ENCODE measurements at places on chromosomes 7 and 10.
A peak's percentile ranks its signal among the peaks of the same experiment; 100 is the strongest.

GRCh38 chr10:123134343-123134914, 1.3 kb upstream of the HMX3 start:
- DNase-seq: no peak

GRCh38 chr7:111474723-111475418, 87.4 kb downstream of the IMMP2L start:
- DNase-seq: no peak

DNA sequence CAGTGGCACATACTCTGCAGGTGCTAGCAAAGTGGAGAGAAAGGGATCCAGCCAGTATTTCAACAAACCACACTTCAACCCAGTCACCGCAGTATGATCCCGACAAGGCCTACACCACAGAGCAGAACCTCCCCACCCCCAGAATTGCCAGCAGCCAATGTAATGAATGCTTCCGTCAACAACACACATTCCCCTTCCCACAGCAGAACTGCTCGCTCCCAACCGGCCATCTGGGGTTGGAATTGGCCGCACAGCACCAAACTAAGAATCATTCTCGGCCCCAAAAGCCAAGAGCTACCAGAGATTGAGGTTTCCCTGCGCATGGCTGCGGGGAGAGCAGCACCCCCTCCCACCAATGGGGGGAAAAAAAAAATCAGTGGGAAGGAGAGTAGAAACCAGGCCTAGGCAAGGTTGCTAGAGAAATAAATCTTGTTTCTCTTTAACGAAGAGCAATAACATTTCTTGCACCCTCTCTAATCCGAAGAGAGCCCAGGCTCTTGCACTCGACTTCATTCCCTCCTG, 1.1 kb downstream of the WASL start:
- no peak for DNase-seq

DNA sequence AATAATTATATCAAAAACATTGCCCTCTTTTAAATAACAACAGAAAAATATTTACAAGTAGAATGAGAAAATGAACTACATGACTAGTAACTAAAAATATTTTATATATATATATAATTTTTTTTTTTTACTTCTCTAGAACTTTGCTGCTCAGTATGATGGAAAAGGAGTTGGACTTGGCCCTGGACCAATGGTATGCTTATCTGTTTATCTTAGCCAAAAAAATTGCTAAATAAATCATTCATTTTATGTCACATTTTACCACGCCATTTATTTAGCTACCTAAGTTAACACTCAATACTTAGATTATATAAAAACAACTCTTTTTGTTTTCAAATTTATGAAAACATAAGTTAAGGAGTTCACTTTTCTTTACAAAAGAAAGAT, 6.7 kb downstream of the COL1A2 start:
- no peak for DNase-seq

GRCh38 chr7:35802649-35803048, 1.8 kb downstream of the SEPTIN7 start:
- DNase-seq: no peak

DNA sequence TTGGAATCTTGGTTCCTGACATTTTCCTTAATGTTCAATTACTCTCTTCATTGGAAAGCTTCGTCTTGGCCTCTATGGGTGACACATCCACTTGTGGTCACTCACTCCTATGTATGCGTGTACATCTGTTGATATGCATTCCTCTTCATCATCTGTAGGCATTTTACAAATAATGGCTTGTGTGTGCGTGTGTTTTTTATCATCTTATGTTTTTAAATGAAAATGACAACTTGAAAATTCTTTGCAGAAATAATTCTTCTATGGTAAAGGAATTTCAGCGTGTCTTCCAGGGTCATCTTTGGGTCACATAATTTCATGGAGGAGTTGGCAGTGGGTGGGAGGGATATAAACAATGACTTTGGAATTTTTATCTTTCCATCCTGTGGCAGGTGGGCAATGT, 925.1 kb downstream of the LRMDA start:
- no peak for DNase-seq

- no peak for DNase-seq
Observed at GRCh38 chr10:88915781-88916180, 35.7 kb downstream of the STAMBPL1 start.

GRCh38 chr10:94092848-94093247, 99.1 kb downstream of the PLCE1 start:
- no peak for DNase-seq

DNA sequence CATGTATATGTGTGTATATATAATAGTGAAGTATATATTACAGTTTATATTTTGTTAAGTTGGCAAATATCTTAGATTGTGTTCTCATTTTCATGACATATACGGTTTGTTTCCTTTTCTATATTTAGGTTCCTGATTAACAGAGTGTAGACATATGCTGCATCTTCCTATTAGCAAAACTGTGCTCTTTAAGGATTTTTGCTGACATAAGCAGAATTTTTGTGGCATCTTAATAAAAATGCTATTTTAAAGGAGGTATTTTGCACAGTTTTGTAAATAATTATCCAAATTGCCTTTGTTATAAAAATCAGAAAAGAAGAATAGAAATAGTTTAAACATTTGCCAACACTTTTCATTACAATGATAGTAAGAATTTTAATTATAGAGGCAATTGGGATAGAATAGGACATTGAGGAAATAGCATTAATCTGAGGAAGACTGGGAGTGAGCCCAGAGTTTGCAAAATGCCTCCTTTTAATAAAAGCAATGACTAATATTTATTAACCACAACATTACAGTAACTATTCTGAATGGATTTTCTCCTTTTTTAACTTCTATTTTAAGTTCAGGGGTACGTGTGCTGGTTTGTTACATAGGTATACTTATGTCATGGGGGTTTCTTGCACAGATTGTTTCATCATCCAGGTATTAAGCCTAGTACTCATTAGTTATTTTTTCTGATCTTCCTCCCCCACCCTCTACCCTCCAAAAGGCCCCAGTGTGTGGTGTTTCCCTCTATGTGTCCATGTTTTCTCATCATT, 38.2 kb downstream of the KCND2 start:
- DNase-seq: no peak

- DNase-seq: no peak
Observed at GRCh38 chr10:6843894-6844650, 264.0 kb upstream of the PRKCQ start.

- DNase-seq: no peak
Observed at GRCh38 chr10:75099952-75100763, 11.3 kb upstream of the SAMD8 start.

GRCh38 chr7:86534641-86535040, 109.1 kb upstream of the GRM3 start:
- no peak for DNase-seq

GRCh38 chr7:132097550-132098134, 478.6 kb downstream of the PLXNA4 start:
- DNase-seq: no peak

- DNase-seq: no peak
Observed at GRCh38 chr10:118827466-118828155, 72.8 kb upstream of the CACUL1 start.

DNA sequence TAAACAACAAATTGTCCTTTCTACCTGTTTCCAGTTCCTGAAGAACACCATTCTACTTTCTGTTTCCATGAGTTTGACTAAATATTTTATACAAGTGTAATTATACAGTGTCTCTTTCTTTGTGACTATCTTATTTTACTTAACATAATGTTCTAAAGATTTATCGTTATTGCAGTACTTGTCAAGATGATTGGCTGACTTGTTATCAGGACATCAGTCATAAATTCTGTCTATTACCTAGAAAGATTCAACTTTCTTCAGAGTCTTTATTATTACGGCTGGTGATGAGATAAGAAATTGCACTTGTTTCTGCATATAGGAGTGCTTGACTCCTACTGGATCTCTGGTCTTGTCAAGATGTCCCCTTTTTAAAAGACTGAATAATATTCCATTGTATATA, 93.9 kb upstream of the ZNF92 start:
- no peak for DNase-seq

DNA sequence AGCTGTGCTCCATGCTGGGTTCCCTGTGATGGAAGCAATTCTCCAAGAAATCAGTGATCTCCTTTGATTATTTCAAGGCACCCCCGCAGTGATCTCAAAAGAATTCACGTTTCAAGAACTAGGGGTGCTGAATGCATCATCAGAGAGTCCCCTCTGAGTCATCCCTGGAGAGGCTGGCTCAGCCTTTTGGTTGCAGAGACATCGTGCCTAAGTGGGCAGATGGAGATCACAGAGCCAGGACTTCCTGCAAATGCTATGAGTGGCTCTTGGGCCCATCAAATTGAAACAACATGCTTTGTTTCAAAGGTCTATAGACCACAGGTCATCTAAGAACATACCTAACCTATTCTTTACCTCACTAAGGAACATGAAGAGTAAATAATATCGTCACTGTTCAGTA, 41.5 kb upstream of the PLEKHA1 start:
- DNase-seq: no peak

- no peak for DNase-seq
Observed at GRCh38 chr7:33710608-33711007, 194.7 kb upstream of the BMPER start.

GRCh38 chr7:111093496-111093895, 2.6 kb downstream of the LRRN3 start:
- DNase-seq: no peak

GRCh38 chr7:74181821-74182220, 7.7 kb downstream of the EIF4H start:
- DNase-seq: no peak

- no peak for DNase-seq
Observed at GRCh38 chr10:106997721-106998120, 166.8 kb downstream of the SORCS1 start.

GRCh38 chr10:96642973-96643372, 56.2 kb upstream of the TM9SF3 start:
- peak; percentile 0 for DNase-seq

DNA sequence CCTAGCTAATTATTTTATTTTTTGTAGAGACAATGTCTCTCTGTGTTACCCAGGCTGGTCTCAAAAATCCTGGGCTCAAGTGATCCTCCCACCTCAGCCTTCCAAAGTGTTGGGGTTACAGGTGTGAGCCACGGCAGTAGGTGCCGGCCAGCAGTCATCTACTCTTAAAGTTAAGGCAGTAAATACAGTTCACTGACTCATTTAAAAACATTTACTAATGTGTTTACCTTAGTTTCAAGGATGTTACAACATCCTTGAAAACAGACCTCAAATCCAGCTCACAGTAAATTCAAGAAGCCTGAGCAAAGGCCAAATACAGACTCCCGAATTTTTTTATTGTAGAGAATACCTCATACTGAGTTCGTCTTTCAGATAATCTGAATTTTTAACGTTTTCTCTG, 29.6 kb upstream of the ABCB4 start:
- DNase-seq: no peak

GRCh38 chr7:99437946-99438572, 539 bp downstream of the PTCD1 start:
- DNase-seq: no peak

- no peak for DNase-seq
Observed at GRCh38 chr10:131694168-131694780, 206.5 kb upstream of the PPP2R2D start.

DNA sequence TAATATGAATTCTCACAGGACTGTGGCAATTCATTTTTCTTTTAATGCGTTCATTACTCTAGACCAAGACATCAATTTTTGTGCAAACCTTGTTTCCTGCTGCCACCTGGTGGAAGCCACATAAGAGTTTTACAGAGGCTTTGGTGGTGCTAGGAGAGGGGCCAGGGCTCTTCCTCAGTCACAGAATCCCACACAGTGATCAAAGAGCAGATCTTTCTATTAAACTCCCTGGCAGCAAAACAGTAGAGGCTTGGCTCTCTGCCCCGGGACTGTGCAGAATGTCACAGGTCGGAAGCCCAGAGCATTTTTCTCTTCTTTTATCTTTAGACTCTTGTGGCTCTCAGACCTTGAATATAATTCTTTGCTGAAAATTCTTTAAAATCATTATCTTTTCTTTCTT, 506.4 kb upstream of the C7orf33 start:
- DNase-seq: peak; percentile 2

DNA sequence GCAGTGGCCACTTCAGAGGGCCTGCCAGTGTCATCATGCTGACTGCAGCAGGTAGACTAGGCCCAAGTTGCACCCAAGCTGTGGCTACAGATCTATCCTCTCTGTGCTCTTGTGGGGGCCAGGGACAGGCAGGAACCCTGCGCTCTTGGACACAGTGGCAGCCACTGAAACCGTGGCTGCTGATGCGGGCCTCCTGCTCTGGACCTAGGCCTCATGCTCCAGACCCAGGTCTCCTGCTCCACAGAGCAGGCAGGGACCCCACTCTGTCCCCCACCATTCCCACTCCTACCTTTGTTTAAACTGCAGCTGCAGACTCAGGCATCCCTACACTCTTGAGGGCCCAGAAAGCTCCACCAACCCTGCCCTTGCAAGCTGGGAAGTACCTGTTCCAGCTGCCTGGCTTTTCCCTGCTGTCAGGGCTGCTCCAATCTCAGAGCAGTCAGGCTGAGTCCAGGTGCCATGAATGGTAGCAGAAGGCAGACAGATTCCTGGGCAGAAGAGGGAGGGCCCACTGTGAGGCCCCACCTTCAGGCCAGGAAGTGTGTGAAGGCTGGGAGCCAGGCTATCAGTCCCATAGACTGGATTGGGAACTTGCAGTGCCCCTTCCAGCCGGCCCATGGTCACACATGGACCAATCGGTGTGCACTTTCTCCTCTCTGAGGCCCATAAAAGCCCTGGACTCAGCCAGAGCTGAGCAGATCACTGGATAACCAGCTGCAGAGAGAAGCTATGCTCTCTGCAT, 634.0 kb upstream of the SEMA3D start:
- DNase-seq: no peak

- no peak for DNase-seq
Observed at GRCh38 chr7:54543051-54543488, 895 bp downstream of the VSTM2A start.

GRCh38 chr10:73054286-73054685, 42.4 kb downstream of the P4HA1 start:
- no peak for DNase-seq

GRCh38 chr7:79272938-79273337, 180.5 kb downstream of the MAGI2 start:
- no peak for DNase-seq

- no peak for DNase-seq
Observed at GRCh38 chr10:44865289-44865671, 45.9 kb upstream of the TMEM72 start.

GRCh38 chr10:113498997-113499396, 53.9 kb upstream of the HABP2 start:
- no peak for DNase-seq

GRCh38 chr7:101731502-101732084, 85.8 kb upstream of the CUX1 start:
- DNase-seq: no peak
